Stomach (tissue), 19 donors: ENCODE measurements at places on chromosomes 12 and 14. TPM values are rescaled to one million over a fixed set of nuclear protein-coding genes. Genes with fewer than 3 reads are reported as not detected.

The SMCO2 gene
- 2.5 TPM for total RNA-seq

The MGAT2 gene
- 58.2 TPM for total RNA-seq

The NTF3 gene
- not detected for total RNA-seq

The STAT2 gene
- total RNA-seq: 82.6 TPM

The CLEC9A gene
- not detected for total RNA-seq

The RNF10 gene
- 559 TPM for total RNA-seq

The LMNTD1 gene
- total RNA-seq: not detected

The HOXC5 gene
- not detected for total RNA-seq

The KRT85 gene
- not detected for total RNA-seq

The GRIN2B gene
- total RNA-seq: 0.55 TPM

The METTL1 gene
- total RNA-seq: 17.1 TPM

The TTC8 gene
- total RNA-seq: not detected

The SLCO1B1 gene
- not detected for total RNA-seq

The MNAT1 gene
- total RNA-seq: 43.3 TPM

The B3GNT4 gene
- total RNA-seq: not detected

The GPD1 gene
- total RNA-seq: 5.9 TPM

The FOXN3 gene
- total RNA-seq: 109 TPM

The ZBTB42 gene
- 13.2 TPM for total RNA-seq

The RNASE7 gene
- total RNA-seq: 2.6 TPM

The LALBA gene
- not detected for total RNA-seq

The LRRC10 gene
- not detected for total RNA-seq

The DNAI7 gene
- total RNA-seq: not detected

The CYP27B1 gene
- 3.1 TPM for total RNA-seq

The KLHL28 gene
- total RNA-seq: 20.6 TPM

The PRPH gene
- total RNA-seq: not detected

The FSCB gene
- not detected for total RNA-seq

The COX8C gene
- total RNA-seq: not detected

The LHX5 gene
- total RNA-seq: 0.29 TPM

The GALNT9 gene
- not detected for total RNA-seq

The FAR2 gene
- total RNA-seq: not detected

The INSM2 gene
- total RNA-seq: not detected

The SERPINA10 gene
- total RNA-seq: not detected

The CIROP gene
- not detected for total RNA-seq

The IFI27L1 gene
- 17.1 TPM for total RNA-seq

The SSTR1 gene
- total RNA-seq: 1.2 TPM
